ENCODE measurements at places on chromosomes 2 and 18.

- DNase-seq, result no peak
Measured at GRCh38 chr18:32381761-32382160, 88.9 kb downstream of the GAREM1 start.

GRCh38 chr2:177629357-177630024, 236.9 kb downstream of the AGPS start:
- no peak for DNase-seq

- DNase-seq, result no peak
Measured at GRCh38 chr18:44954257-44954656, 273.6 kb downstream of the SETBP1 start.

GRCh38 chr2:199955339-199956061, at the start of the genes MAIP1 and TYW5:
TSS of gene MAIP1 (plus strand) at chr2:199955582. CDS start at chr2:199955799, 217 bp downstream.
TSS of gene TYW5 (minus strand) at chr2:199955491. CDS start at chr2:199955470, 21 bp downstream.
- DNase-seq, result peak; percentile 59

DNA sequence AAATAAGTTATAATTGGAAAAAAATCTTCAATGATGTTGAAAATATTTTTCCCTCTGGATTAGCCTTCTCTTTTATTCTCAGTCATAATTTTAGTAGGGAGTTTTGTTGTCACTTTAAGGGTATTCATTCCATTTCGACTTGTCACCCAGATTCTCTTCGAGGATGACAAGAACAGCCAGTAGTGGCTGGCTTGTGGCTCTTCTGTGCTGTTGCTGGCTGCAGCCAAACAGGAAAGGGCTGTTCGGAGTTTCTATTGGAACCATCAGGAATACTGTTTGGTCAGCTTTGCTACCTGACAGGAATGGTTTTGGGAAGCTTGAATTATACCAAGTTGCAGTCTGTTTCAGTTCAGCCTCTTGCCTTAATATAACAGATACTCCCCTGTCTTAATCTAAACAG, 41.6 kb downstream of the MGAT5 start:
- no peak for DNase-seq

DNA sequence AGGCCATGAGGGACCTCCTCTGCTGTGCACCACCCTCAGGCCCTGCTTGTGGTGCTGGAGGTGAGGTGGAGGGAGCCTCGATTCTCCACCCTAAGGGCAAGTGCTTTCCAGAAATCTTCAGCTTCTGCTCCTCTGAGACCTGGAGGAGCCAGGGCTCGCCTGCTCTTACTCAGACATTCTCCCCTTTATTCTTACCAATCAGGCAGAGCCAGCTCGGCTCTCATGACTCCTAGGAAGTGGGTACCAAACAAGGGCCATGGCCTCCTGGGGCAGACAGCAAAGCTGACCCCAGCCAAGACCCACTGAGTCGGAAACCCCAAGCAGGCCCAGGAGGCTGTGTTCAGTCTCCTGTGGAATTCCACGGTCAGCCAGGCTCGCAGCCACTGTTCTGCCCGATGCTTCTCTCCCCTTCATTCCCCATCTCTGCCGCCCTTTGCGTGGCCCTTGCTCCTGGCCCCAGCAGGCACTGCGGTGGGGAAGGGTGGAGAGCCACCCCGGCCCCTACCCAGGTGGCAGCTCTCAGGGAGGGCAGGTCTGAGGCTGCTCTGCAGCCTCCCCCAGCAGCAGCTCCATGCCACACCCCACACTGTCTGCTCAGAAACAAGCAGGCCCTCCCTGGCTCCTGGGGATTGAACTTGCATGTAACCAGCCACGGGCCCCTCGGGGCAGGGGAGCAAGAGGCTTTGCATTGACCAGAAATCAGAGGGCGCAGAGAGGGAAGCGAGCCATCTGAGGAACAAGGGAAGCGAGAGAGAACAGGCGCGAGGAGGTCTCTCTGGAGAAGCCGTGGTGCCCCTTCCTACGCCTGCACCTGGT, 24.0 kb downstream of the HS1BP3 start:
- no peak for DNase-seq

GRCh38 chr2:39468579-39469451, 31.7 kb upstream of the MAP4K3 start:
- no peak for DNase-seq

GRCh38 chr2:111665551-111666116, 218.4 kb downstream of the ANAPC1 start:
- no peak for DNase-seq

GRCh38 chr18:34261865-34262780, 37.4 kb upstream of the NOL4 start:
- DNase-seq, result no peak

- no peak for DNase-seq
Measured at GRCh38 chr2:110667071-110667470, 10.8 kb downstream of the BUB1 start.

- no peak for DNase-seq
Measured at GRCh38 chr2:177984749-177985148, 87.8 kb downstream of the PDE11A start.

- DNase-seq, result no peak
Measured at GRCh38 chr2:223589901-223590300, 12.3 kb downstream of the SCG2 start.

GRCh38 chr18:62499263-62499650, 23.6 kb upstream of the ZCCHC2 start:
- no peak for DNase-seq

DNA sequence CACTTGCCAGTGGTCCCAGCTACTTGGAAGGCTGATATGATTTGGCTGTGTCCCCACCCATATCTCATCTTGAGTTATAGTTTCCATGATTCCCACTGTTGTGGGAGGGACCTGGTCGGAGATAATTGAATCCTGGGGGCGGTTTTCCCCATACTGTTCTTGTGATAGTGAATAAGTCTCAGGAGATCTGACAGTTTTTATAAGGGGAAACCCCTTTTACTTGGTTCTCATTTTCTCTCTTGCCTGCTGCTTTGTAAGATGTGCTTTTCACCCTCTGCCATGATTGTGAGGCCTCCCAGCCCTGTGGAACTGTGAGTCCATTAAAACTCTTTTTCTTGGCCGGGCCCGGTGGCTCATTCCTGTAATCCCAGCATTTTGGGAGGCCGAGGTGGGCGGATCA, 265.4 kb upstream of the SPOPL start:
- DNase-seq, result no peak

DNA sequence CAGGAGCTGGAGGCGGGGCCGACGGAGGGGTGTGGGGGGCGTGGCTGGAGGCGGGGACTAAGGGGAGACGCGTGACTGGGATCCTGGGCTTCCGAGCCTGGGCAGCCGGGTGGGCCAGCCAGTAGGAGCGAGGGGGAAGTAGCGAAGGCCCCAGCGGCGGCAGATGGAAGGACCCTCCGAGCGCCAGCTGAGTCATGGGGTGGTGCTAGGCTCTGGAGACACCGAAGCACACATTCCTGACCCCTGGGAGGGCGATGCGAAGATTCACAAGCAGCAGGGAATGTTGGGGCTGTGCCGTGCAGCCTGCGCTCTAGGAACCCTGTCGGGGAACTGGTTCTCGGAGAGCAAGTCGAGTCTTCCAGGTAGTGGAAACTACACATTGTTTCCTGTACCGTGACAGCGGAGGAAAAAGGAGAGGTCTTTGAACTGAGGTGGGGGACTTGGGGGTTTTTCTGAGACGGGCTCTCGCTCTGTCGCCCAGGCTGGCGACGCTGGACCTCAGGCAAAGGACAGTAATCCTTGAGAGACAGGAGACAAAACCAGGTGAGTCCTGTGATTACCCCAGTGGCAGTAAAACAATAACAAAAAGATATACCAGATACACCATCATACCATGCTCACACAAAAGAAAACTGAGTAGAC, 650 bp upstream of the AFG3L2 start:
- DNase-seq, result no peak

DNA sequence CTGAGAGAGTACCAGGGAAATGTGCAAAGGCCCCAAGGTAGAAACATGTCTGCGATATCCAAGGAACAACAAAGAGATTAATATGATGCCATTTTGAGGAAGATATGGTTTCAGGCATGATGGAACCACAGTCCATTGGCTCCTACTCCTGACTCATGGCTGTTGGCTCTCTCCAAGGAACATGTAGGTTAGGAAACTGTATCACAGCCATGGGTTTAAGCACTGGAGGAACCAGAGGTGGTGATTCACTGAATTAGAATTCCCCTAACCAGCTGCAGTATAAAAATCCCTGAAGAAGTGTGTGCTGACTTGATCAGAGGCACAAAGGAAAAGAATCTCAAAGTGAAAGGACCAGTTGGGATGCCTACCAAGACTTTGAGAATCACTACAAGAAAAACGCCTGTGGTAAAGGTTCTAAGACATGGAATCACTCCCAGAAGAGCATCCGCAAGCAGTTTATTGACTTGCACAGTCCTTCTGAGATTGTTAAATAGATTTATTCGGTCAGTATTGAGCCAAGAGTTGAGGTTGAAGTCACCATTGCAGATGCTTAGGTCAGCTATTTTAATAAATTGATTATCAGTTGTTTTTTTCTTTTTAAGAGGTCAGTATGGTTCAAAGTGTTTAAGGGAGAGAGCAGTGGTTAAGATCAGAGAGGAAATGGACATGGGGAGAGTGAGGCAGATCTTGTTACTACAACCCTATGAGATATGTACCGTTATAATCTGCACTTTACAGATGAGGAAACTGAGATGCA, 110.7 kb upstream of the OTX1 start:
- DNase-seq, result peak; percentile 35

DNA sequence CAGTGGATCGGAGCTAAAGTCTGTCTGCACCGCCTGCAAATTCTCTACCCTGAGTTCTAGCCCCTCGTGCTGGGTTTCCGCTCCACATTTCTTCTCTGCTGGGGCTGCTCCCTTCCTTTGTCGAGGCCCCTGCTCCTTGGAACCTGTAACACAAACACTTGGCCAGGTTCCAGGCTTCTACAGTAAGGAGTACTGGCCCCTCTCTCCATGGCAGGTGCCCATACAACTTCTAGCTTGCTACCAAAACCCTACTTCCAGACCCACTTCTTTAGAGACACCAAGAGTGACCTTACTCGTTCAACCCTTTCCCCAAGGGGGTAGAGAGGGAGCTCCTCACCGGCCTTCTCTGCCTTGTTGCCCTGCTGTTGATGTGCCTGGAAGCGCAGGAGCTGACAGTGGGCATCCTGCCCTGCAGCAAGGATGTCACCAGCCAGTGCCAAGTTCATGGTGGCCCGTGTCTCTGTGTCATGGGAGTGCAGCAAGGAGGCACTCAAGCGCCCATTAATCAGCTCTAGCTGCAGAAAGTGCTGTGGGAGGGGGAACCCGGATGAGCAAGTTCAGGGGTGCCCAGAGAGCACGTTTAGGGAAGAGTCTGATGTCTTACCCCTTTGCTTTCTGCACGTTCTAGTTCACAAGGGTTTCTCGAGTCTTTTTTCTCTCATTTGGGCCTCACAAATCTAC, 1.1 kb downstream of the PREB start:
- DNase-seq, result no peak

- DNase-seq, result no peak
Measured at GRCh38 chr2:120550282-120550681, 185.4 kb upstream of the GLI2 start.

GRCh38 chr2:117232305-117232704, 582.2 kb upstream of the DDX18 start:
- DNase-seq, result no peak

- no peak for DNase-seq
Measured at GRCh38 chr2:226601881-226602662, 197.5 kb downstream of the IRS1 start.

DNA sequence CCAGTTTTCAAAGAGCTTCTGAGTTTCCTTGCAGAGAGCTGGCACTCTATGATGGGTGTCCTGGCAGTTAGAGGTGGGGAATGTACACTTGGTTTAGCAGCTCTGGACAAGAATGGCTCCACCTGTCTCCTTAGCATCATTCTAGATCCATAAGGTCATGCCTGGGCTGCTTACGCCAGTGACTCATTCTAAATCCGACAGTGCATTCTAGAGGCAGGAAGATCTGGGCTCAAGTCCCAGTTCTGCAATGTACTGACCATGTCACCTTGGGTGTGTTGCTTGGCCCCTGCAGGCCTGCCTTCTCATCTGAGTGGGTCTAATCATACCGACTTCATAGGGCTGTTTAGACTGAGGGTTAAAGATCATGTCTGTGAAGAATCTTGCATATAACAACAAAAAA, 46.5 kb downstream of the PTGR3 start:
- no peak for DNase-seq

DNA sequence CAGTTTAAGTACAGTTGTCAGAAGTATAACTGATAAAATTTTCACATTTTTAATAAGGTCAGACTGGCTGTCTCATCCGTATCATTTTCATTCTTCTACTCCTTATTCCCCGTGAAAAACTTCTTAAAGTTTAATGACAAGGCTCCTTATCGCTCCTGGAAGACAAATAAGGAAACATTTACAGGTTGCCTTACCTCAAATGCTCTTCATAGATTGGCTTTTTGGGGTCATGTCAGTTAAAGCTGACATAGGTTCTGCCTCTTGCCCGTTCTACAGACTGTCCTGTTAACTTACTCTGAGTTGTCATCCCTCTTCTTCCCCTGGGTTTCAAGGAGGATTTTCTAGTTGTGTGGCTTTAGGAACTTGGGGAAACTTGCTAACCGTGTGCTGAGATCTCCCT, 75.3 kb downstream of the TANC1 start:
- no peak for DNase-seq

Data from amniotic stem cell (primary cell).